ENCODE measurements at places on chromosomes 7 and 10. TPM values are rescaled to one million over a fixed set of nuclear protein-coding genes. Genes with fewer than 3 reads are reported as not detected.

ABCA13 gene
- total RNA-seq, result not detected

CDNF gene
- total RNA-seq, result 1.2 TPM

SLC16A12 gene
- total RNA-seq, result not detected

GPC2 gene
- total RNA-seq, result 1.9 TPM

ZNF503 gene
- not detected for total RNA-seq

ADARB2 gene
- not detected for total RNA-seq

TRPV5 gene
- total RNA-seq, result not detected

MBL2 gene
- not detected for total RNA-seq

LRRC17 gene
- total RNA-seq, result not detected

PHF14 gene
- total RNA-seq, result 182 TPM

BUB3 gene
- 183 TPM for total RNA-seq

ENO4 gene
- not detected for total RNA-seq

SPDYE6 gene
- not detected for total RNA-seq

POLR3A gene
- 17.7 TPM for total RNA-seq

UNCX gene
- not detected for total RNA-seq

FFAR4 gene
- not detected for total RNA-seq

VAX1 gene
- total RNA-seq, result not detected

ADCYAP1R1 gene
- 0.25 TPM for total RNA-seq

CPN1 gene
- total RNA-seq, result not detected

SPAM1 gene
- not detected for total RNA-seq

CPA2 gene
- total RNA-seq, result not detected

SPDYE16 gene
- total RNA-seq, result not detected

HSPB1 gene
- total RNA-seq, result 5.2 TPM

CFTR gene
- not detected for total RNA-seq

GNAI1 gene
- not detected for total RNA-seq

GSTO1 gene
- 86.4 TPM for total RNA-seq

MLXIPL gene
- not detected for total RNA-seq

STYXL1 gene
- total RNA-seq, result 22.2 TPM

OTUD1 gene
- total RNA-seq, result 1.5 TPM

PLEKHS1 gene
- total RNA-seq, result not detected

PWWP2B gene
- total RNA-seq, result 3.7 TPM

HOGA1 gene
- not detected for total RNA-seq

DUSP5 gene
- total RNA-seq, result 23.6 TPM

GRM3 gene
- total RNA-seq, result not detected

HBP1 gene
- total RNA-seq, result 55.6 TPM

TMEM236 gene
- 0.04 TPM for total RNA-seq

ZCWPW1 gene
- total RNA-seq, result 3.0 TPM

LMOD2 gene
- not detected for total RNA-seq

MMP21 gene
- total RNA-seq, result not detected

Data from Karpas-422 (cell line).